A549 treated with Hydrocortisone at 1 μM for 4 hours (cell line): ENCODE measurements at places on chromosomes 5 and 9. TPM values are rescaled to one million over a fixed set of nuclear protein-coding genes. Genes with fewer than 3 reads are reported as not detected.

Gene CDH9
- total RNA-seq = not detected in 5 replicates

Gene SHOC1
- 0.02 TPM in 1 of 5 replicates, not detected in the others for total RNA-seq

Gene ADRB2
- 0.97 to 1.6 TPM (median 1.0 TPM) in 5 replicates for total RNA-seq

Gene KCNN2
- total RNA-seq = 0.06 to 0.16 TPM (median 0.07 TPM) in 4 of 5 replicates, not detected in the other

Gene CPLANE1
- total RNA-seq = 2.9 to 5.3 TPM (median 4.7 TPM) in 5 replicates

Gene OLFML2A
- 22.1 to 40.5 TPM (median 31.5 TPM) in 5 replicates for total RNA-seq

Gene TLX3
- total RNA-seq = not detected in 5 replicates

Gene TSSK1B
- total RNA-seq = not detected in 5 replicates

Gene TMEM232
- 0.20 TPM in 2 of 5 replicates, not detected in the others for total RNA-seq

Gene COQ4
- total RNA-seq = 46.0 to 60.9 TPM (median 56.5 TPM) in 5 replicates

Gene FAM219A
- total RNA-seq = 14.6 to 17.4 TPM (median 16.9 TPM) in 5 replicates

Gene SKP2
- total RNA-seq = 19.0 to 21.7 TPM (median 20.1 TPM) in 5 replicates
